ENCODE measurements at places on chromosomes 4 and X.

DNA sequence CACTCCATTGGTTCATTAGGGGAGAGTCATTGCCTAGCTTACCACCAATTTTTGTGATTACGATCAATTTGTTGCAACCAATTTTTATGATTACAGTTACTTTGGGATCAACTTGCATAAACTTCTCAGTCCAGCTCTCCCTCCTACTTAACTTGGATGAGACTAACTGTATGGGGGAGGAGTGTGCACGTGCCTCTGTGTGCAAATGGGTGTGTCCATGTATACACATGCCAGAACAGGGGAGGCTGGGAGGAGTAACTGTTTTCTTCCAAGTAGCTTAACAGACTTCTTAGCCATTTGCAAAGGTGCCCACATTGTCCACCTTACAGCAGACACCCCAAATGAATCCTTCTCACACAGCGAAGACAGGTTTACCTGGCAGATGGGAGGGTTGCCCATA, 117.7 kb upstream of the VCX3B start:
- DNase-seq, result no peak

GRCh38 chr4:164288578-164288977, 465.4 kb upstream of the SMIM31 start:
- no peak for DNase-seq

GRCh38 chr4:88446124-88446523, 10.8 kb upstream of the HERC5 start:
- DNase-seq, result no peak

GRCh38 chr4:53682196-53682595, 90.9 kb upstream of the LNX1 start:
- no peak for DNase-seq

DNA sequence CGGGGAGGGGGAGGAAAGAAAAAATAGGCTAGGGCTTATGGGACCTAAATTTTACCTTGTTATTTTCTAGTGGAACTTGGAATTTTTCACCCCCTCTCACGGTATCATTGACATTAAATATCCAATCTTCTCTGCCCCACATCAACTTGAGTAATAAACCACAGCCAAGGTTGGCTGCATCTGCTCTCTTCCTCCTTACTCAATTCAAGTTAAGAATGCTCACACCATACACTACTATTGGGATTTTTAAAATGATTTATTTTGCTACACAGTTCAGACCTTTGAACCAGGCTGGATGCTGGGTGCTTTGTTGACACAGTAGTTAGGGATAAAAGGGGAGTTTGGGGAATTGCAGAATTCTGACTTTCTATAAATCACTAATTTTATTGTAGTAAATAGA, 78.2 kb upstream of the DHX15 start:
- no peak for DNase-seq

DNA sequence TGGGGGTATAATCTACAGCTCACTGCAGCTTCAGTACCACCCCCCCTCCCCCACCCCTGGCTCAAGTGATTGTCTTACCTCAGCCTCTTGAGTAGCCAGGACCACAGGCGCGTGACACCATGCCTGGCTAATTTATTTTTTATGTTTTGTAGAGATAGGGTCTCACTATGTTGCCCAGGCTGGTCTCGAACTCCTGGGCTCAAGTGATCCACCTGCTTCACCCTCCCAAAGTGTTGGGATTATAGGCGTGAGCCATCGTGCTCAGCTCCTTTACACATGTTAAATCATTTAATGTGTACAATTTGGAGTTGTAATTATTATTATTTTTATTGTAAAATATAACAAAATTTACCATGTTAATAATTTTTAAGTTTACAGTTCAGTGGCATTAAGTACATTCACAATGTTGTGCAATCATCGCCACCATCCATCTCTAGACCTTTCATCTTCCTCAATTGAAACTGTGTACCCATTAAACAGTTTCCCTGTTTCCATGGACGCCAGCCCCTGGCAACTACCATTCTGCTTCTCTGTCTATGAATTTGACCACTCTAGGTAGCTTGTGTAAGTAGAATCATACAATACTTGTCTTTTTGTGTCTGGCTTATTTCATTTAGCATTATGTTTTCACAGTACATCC, 6.1 kb downstream of the SLAIN2 start:
- DNase-seq, result no peak

DNA sequence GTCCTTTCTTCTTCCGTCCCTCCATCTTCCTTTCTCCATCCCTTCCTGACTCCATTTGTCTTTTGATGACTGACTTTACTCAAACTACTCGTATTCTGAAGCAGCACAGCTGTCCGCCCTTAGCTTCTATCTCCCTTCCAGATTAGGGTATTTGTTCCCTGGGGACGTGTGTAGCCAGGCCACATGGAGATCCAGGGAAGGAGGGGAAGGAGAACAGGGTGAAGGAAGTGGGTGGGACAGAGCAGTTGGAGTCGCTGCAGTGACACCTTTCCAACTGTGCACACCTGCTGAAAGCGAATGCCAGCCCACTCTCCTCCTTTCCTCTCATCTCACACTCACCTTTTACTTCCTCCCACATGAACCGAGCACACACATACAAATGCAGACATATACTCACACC, 323.8 kb downstream of the DCTD start:
- DNase-seq, result no peak

DNA sequence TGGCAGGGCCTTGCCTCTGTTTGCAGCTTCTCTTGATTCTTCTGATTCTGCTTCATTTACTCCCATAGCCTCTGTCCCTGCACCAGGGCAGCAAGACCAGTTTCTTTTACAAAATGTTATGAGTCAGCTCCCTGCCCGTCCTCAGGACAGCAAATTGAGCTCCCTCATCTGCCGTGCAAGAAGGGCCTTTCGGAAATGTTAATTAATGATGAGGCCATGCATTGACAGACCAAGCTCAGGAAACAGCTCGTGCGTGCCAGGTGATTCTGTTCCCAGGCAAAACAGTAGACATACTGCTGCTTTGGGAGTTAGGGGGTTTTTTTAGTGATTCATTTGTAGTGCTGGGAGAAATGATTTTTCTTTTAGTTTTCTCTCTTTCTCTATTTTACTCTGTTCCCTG, 231.7 kb downstream of the FBXW7 start:
- DNase-seq, result no peak

- no peak for DNase-seq
Measured at GRCh38 chrX:47593522-47593921, 11.3 kb downstream of the TIMP1 start.

GRCh38 chr4:100968046-100968445, 379.3 kb downstream of the PPP3CA start:
- no peak for DNase-seq

DNA sequence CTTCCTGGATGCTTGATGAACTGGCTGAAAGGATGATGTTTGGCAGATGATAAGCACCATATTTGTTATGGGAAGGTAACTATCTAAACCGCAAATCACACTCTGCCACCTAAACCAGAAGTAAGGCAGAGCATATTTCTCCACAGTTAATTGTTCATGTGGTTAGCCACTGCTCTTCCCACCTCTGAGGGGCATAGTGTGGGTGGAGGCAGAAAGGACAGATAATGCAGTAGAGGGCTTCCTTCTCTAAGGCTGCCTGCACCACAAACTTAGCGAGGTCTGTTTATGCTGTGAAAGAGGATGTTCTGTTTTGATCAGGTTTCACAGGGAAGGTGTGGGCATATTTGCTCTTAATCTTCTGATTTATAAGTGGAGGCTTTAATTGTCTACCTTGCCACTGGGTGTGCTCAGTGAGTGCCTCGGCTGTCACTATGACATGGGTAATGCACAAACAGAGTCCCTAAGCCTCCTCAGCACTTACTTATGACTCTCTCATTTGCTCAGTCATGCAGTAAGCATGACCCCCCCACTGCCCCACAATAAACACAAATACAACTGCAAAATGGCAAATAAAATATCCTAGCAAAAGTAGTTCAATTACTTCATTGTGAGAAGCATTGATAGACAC, 401.0 kb downstream of the TMA16 start:
- no peak for DNase-seq

DNA sequence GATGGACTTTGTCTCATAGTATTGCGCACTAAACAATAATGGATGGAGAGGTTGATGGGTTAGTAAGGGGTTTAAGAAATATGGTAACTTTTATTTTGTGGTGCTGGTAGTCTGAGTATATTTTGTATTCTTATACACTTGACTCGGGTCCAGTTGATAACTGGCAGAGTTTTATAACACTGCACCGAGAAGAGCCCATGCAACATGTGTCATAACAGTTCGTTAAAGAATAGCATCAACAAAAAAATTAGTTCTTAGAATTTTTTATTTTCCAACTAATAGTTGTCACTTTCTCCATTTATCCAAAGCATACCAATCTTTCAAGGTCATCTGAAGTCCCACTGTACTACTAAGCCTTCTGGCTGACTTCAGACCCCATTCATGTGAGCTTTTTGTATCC, 175.1 kb downstream of the SOWAHB start:
- no peak for DNase-seq

DNA sequence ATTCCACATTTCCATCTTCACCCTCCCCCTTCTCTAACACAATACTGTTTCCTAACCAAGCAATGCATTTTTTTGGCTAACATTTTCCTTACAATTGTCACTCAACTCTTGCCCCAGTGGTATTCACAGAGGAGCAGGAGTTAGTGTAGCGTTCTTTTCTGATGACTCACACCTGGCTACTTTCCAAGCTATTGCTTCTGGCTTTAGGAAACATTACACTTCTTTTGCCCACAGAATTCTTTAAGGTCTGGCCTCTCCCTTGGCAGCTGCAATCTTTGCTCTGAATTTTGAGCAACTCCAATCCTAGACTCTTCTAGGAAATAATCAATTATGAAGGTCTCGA, 27.5 kb upstream of the PDGFC start:
- DNase-seq, result no peak

DNA sequence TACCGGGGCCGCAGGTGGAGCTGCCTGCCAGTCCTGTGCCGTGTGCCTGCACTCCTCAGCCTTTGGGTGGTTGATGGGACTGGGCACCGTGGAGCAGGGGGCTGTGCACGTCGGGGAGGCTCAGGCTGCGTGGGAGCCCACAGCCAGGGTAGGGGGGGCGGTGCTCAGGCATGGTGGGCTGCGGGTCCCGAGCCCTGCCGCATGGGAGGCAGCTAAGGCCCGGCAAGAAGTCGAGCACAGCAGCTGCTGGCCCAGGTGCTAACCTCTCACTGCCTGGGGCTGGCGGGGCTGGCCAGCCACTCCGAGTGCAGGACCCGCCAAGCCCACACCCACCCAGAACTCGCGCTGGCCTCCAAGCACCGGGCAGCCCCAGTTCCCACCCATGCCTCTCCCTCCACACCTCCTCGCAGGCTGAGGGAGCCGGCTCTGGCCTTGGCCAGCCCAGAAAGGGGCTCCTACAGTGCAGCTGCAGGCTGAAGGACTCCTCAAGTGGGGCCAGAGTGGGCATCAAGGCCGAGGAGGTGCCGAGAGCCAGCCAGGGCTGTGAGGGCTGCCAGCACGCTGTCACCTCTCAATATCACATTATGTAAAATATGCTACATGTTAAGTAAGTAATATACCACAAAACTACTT, 104.1 kb downstream of the COX7B2 start:
- DNase-seq, result no peak

GRCh38 chr4:117425636-117426035, 340.3 kb upstream of the TRAM1L1 start:
- DNase-seq, result no peak

GRCh38 chrX:118552121-118552900, 56.7 kb downstream of the DOCK11 start:
- no peak for DNase-seq

- no peak for DNase-seq
Measured at GRCh38 chr4:101217353-101218031, 129.8 kb downstream of the PPP3CA start.

- DNase-seq, result no peak
Measured at GRCh38 chr4:6293097-6293445, 23.4 kb downstream of the WFS1 start.

DNA sequence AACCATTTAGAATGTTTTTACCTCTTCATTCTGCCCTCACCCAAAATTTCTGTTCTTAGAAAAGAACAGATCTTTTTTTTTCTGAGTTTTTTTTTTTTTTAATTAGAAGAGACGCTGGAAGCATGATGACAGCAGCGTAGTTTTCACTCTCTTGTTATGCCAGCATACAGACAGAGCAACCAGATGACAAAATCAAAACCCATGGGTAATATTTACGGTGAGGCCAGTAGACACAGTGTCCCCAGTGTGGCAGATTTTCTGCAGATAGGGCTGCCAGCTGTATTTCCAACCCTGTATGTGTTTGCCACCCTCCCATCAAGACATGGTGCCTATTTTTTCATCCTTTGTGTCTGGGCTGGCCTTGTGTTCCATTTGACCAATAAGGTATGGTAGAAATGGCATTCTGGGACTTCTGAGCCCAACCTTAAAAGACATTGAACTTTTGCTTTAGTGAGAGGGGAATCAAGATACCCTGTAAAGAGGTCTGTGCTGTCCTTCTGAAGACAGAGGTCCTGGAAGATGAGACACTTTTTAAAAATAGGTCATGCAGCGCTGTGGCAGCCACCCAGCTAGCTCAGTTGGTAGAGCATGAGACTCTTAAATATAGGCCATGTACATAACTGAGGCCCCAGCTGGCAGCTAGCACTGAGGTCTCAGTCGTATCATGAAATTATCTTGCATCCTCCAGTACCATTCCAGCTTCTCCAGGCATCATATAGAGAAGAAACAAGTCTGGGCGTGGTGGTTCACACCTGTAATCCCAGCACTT, 6.7 kb upstream of the ZNF41 start:
- DNase-seq, result no peak

DNA sequence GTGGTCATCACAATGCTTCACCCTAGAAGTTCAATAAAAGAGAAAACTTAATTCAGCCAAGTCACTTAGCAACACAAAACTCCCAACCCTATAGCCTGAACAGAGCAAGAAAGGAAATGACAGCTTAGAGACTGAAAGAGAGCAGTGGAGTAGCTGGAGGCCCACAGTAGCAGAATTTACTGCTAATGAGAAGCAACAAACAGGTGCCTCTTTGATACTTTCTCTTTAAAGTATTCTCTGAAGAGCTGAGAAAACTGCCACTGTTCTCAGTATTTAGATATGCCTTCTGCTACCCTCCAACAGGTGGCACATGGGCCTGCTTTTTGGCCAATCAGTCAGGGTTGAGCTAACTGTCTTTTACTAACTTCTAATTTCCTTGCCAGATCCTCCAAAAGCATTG, 240.0 kb downstream of the GPC3 start:
- DNase-seq, result no peak

- DNase-seq, result no peak
Measured at GRCh38 chr4:98625920-98626319, 32.5 kb downstream of the TSPAN5 start.

- DNase-seq, result no peak
Measured at GRCh38 chr4:47863486-47863885, 25.6 kb upstream of the CORIN start.

Data from NK-92 treated with Interleukin-12 subunit alpha and Interleukin-12 subunit beta, amount 100 ng/mL, for 24 hours (cell line).